ENCODE measurements at places on chromosomes 4 and X.

DNA sequence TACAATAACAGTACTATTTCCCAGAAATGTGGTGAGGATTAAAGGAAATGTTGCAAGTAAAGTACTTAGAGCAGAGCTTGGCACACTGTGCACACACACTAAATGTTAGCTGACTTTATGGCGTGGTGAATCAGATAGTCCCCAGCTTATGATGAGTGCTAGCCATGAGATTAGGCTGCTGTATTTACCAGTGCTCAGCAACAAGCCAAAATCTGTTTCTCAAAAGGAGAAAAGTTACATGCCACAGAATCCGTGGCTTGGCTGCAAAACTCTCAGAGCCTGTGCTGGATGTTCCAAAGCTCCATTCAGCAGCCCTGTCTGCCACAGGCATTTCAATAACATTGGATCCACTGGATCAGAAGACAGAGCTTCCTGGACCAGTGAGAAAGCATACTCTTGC is 12.8 kb upstream of the STBD1 start:
- no peaks in the 10 kb centered on the region for H3K27me3 ChIP-seq
- H3K4me1 ChIP-seq: no peaks in the 10 kb centered on the region
- no peaks in the 10 kb centered on the region for H3K36me3 ChIP-seq
- no peak overlapping the region for H3K4me3 ChIP-seq

DNA sequence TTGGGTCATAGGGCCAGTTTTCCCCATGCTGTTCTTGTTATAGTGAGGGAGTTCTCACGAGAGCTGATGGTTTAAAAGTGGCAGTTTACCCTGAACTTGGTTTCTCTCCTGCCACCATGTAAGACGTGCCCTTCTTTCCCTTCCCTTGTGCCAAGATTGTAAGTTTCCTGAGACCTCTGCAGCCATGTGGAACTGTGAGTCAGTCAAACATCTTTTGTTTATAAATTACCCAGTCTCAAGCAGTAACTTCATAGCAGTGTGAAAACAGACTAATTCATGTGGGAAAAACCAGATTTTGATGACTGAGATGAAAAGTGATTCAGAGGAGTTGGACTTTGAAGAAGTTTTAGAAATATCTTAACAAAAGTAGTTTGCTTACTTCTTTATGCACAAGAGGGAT is 101.4 kb downstream of the ARHGAP10 start:
- no peak for DNase-seq
- no peaks in the 10 kb centered on the region for H3K27me3 ChIP-seq
- peaks cover 21% of the 10 kb centered on the region for H3K4me1 ChIP-seq
- H3K27ac ChIP-seq: peak overlapping the region; percentile 94

DNA sequence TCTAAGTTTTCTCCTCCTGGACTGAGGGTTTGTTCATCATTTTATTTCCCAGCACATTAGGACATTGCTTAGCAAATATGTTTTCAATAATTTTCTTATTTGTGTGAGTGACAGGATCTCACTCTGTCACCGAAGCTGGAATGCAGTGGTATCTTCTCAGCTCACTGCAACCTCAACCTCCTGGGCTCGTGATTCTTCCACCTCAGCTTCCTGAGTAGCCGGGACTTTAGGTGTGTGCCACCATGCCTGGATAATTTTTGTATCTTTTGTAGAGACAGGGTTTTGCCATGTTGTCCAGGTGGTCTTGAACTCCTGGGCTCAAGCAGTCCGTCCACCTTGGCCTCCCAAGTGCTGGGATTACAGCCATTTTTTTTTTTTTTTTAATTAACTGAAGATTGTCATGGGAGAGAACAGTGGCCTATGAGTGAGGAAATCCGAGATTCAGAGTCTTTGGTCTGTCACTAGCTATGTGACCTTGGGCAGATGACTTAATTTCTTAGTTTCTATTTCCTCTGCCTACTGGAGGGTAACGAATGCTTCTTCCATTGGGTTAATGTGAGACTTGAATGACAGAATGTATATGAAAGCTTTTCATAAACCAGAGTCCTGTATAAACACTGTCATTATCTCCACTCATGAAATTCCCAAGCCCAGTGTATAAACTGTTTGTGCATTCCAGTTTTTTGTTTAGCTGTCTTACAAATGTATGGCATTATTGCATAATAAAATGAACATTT is 23.9 kb downstream of the MOB1B start:
- no peaks in the 10 kb centered on the region for H3K27me3 ChIP-seq
- no peak overlapping the region for H3K27ac ChIP-seq

- H3K4me1 ChIP-seq: no peaks in the 10 kb centered on the region
- H3K27me3 ChIP-seq: no peaks in the 10 kb centered on the region
- no peaks in the 10 kb centered on the region for H3K36me3 ChIP-seq
- no peak overlapping the region for H3K27ac ChIP-seq
- H3K4me3 ChIP-seq: no peak overlapping the region
Measured at GRCh38 chrX:125289920-125290319, 29.8 kb upstream of the TEX13C start.

DNA sequence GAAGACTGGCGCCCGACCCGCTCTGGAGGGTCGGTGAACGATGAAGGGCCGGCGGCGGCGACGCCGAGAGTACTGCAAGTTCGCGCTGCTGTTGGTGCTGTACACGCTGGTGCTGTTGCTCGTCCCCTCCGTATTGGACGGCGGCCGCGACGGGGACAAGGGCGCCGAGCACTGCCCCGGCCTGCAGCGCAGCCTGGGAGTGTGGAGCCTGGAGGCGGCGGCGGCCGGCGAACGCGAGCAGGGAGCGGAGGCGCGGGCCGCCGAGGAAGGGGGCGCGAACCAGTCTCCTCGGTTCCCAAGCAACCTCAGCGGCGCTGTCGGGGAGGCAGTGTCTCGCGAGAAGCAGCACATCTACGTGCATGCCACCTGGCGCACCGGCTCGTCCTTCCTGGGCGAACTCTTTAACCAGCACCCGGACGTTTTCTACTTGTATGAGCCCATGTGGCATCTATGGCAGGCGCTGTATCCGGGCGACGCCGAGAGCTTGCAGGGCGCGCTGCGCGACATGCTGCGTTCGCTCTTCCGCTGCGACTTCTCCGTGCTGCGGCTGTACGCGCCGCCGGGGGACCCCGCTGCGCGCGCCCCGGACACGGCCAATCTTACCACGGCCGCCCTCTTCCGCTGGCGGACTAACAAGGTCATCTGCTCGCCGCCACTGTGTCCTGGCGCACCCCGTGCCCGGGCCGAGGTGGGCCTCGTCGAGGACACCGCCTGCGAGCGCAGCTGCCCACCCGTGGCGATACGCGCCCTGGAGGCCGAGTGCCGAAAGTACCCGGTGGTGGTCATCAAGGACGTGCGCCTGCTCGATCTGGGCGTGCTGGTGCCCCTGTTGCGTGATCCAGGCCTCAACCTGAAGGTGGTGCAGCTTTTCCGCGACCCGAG is 568 bp downstream of the CHST7 start:
- H3K36me3 ChIP-seq: no peaks in the 10 kb centered on the region
- H3K27ac ChIP-seq: peak overlapping the region; percentile 57
- H3K27me3 ChIP-seq: no peaks in the 10 kb centered on the region
- H3K4me1 ChIP-seq: no peaks in the 10 kb centered on the region

DNA sequence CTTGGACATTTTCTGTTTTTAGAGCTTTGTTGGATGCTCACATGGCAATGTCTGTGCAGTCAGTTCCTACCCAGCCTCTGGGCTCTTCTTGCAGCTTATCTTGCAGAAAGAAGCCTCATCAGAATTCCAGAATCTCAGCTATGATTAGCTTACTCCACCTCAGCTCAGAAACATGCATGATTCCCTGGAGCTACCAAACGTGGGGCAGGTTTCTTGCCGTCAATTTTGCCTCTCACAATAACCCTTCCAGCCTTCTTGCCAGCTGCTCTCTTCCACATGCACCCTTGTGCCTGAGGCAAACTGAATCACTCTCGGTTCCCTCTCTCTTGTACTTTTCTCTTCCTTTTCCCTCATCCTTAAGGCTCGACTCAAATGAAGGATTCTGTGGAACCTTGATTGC is 141.4 kb downstream of the PTTG2 start:
- H3K4me1 ChIP-seq: peaks cover 3% of the 10 kb centered on the region
- no peak overlapping the region for H3K27ac ChIP-seq
- no peak overlapping the region for H3K4me3 ChIP-seq
- H3K27me3 ChIP-seq: no peaks in the 10 kb centered on the region

DNA sequence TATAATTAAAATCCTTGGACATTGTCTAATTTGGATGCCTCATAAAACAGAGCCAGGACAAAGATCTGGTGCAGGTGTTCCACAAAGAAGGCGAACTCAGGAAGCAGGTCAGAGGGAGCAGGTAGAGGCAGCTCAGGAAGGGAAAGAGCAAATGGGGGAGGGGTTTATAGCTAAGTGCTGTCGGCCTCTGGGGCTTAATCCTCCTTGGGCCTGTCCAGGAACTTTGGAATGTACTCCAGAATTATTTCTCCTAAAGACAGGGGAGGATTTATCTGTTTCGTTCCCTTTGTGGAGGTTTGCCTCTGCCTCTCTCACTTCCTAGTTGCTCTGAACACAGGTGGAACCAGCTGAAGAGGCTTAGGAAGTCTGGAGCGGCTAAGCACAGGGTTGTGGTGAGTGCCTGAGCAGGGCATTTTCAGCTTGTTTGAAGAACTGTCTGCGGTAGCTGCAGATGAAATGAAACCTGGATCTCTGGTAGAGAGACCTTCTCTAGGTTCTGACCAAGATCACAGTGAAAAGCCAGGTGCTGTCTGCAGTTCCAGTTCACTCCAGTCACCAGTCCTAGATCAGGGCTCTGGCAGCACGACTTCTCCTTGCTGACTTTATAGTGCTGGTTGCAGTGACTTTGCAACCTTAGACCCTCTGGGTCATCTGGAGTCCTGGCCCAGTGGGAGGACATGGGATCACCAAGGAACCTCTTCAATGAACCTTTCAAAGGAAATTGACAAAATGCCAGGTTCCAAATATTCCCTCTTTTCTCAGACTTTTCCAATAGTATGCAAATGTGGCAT is 519.2 kb downstream of the PCDH10 start:
- H3K4me3 ChIP-seq: no peak overlapping the region
- DNase-seq: no peak

GRCh38 chr4:73944061-73944875 is 37.6 kb downstream of the PF4 start:
- peaks cover 8% of the 10 kb centered on the region for H3K27me3 ChIP-seq
- no peaks in the 10 kb centered on the region for H3K36me3 ChIP-seq
- no peak for DNase-seq
- no peaks in the 10 kb centered on the region for H3K4me1 ChIP-seq

GRCh38 chr4:139977838-139978609 is 176.0 kb downstream of the MAML3 start:
- no peaks in the 10 kb centered on the region for H3K27me3 ChIP-seq
- no peak overlapping the region for H3K4me3 ChIP-seq
- peak overlapping the region; percentile 91 for H3K27ac ChIP-seq
- no peaks in the 10 kb centered on the region for H3K36me3 ChIP-seq
- no peak for DNase-seq

- no peak for DNase-seq
- no peaks in the 10 kb centered on the region for H3K27me3 ChIP-seq
- no peak overlapping the region for H3K27ac ChIP-seq
- no peaks in the 10 kb centered on the region for H3K36me3 ChIP-seq
- H3K4me3 ChIP-seq: no peak overlapping the region
Measured at GRCh38 chr4:182799515-182800215, 117.5 kb downstream of the DCTD start.
